ENCODE measurements at places on chromosomes 3 and 15.
A peak's percentile ranks its signal among the peaks of the same experiment; 100 is the strongest.

- DNase-seq, result no peak
Observed at GRCh38 chr3:128281461-128282367, 128.4 kb downstream of the EEFSEC start.

DNA sequence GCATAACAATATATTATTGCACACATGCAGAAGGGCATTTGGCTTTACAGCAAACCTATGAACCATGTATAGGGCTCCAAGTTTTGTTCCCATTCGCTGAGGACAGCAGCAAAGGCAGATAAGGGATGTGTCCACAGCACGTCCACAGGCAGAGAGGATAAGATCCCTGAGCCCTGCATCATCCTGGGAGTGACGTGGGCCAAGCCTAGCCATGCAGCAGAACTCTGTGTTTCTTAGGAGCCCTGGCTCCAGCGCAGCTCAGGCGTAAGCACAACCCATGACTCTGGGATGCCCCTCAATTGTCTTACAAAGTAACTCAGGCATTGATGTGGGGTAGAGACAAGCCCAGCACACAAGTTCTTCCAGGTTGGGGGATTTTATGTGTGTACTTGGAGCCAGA lies 194.3 kb upstream of the CTDSPL start:
- DNase-seq, result no peak

GRCh38 chr3:46301122-46301835 lies 52.6 kb upstream of the CCR2 start:
- DNase-seq, result no peak

- DNase-seq, result no peak
Observed at GRCh38 chr3:133282236-133282635, 117.6 kb upstream of the BFSP2 start.

- no peak for DNase-seq
Observed at GRCh38 chr3:107590786-107591185, 68.0 kb downstream of the BBX start.

GRCh38 chr3:31947671-31948091 lies 33.4 kb downstream of the OSBPL10 start:
- no peak for DNase-seq

DNA sequence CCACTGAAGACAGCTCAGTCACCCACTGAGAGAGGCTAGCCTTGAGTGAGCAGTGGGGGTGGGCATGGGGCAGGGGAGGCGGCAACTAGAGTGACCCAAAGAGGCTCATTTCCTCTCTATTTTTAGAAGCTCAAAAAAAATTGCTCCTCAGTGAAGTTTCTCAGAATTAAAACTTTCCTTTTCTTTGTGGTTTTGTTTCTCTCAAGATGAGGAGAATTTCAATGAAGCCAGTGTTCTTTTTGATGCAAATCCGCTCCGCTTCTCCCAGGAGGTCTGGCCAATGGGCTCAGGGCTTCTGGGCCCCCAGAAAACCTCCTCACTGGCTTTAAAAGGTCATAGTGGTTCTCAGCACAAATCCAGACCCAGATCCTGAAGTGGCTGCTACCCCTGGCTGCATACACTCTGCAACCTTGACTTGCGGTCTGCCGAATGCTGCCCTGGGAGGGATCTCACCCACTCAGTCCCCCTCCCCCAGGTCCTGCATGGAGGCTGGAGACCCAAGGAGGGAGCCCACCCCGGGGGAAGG lies at the start of gene ACSBG1:
Gene ACSBG1, minus strand, starts transcription at position 51 of the 526 bp plus-strand sequence. CDS start 64 bp downstream, outside the sequence.
- DNase-seq, result no peak

DNA sequence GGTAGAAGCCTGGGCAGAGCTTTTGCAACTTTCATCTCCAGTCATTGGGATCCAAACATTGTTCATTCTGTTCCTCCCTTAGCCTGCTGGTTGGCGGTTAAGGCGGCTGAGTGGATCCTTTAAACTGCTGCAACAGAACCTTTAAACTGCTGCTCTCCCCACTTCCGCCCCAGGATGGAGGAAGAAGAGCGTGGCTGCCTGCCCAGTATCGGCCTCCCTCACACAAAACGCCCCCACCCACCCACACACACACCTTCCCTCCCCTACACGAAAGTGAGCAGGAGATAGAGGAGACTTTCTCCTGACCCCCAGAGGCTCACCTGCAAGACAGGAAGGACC lies 460 bp upstream of the ZMAT3 start:
- peak; percentile 36 for DNase-seq

GRCh38 chr3:136142592-136142991 lies 53.5 kb downstream of the MSL2 start:
- no peak for DNase-seq

- no peak for DNase-seq
Observed at GRCh38 chr3:187570776-187571175, 99.4 kb downstream of the SST start.

GRCh38 chr3:124035463-124036121 lies 43.7 kb upstream of the ROPN1 start:
- no peak for DNase-seq

DNA sequence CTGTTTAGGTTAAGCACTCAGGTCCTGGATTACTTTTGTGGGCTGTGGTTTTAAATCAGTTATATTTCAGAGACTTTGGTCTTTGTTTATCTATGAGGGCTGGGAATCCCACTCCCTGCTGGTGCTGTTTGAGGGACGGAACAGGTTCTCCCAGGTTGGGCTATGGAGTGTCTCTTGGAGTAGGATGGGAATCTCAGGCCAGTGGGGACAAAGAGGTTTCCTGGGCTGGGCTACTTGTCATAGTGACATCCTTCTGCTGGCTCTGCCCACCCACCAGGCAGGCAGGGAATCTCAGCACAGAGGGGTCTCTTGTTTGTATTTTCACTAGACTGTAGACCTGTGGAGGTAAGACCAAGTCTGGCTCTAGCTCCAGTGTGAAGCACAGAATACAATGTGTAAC lies 47.2 kb upstream of the UBE3A start:
- no peak for DNase-seq

GRCh38 chr15:68791431-68792283 lies 29.0 kb downstream of the ANP32A start:
- DNase-seq, result peak; percentile 31

DNA sequence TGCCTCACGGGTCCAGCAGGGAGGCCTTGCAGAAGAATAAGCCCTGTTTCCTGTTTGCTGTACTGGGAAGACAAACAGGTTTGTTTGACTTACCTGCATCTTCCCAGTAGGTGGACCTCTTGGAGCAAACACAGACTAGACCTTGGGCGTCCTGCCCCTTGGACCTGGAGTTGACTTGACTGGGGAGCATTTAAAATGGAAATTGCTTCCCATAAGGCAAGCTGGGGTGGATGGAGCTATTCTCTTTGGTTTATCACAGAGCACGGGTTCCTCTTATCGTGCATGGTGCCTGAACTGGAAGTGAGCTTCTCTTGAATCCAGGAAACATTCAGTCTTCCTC lies 151.4 kb downstream of the RPLP1 start:
- DNase-seq, result no peak

GRCh38 chr3:47536221-47536891 lies 22.8 kb upstream of the ELP6 start:
- DNase-seq, result no peak

DNA sequence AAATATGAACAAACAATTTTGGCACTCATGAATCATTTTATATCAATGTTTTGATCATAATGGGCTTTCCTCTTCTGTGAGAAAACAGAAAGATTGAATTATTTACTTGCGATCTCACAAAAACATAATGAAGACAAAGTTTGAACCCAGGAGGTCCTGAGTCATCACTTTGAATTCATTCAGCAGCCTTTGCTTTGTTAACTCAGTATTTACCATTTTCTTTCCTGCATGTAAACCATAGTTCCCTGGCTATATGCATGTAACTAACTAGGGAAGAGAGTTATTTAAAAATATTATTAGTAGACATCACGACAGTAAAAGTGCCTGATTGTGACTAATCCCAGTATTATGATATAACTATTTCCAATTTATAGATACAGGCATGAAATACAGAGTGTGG lies 1026.2 kb downstream of the PLOD2 start:
- no peak for DNase-seq

DNA sequence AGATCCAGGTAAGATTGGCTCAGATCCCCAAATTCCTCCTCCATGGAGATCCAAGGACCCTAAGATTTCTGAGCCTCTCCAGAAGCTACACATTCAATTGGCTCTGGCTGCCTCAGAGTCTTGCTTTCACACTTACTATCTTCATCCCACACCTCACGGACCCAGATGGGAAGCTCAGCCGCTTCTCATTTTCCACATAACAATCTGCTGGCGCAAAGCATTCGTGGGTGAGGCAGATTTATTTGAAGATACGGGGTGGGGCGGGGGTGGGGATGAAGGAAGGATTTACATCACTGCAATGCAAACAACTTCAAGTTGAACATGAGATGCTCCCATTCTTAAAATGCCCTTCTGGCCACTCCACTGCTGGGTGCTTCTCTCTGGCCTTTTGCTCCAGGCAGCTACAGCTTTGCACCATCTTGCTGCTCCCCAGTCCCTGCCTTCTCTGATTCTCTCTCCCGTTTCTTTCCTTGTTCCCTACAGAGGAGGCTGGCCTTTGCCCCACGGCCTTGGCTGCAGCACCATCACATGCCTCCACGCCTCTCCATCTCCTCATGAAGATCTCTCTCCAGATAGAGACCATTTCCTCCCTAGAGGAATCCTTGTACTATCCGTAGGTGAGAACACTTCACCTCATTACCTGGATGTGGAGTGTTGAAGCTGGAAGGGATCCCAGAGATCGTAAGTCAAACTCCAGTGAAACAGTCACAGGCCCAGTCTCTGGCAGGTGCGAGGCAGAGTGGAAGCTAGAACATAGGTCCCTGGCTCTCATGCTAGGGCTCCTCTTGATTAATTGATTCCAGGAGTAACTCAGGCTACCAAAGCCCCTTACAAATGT lies 175.9 kb downstream of the RPLP1 start:
- DNase-seq, result no peak

- no peak for DNase-seq
Observed at GRCh38 chr3:127886956-127887231, 28.1 kb upstream of the KBTBD12 start.

DNA sequence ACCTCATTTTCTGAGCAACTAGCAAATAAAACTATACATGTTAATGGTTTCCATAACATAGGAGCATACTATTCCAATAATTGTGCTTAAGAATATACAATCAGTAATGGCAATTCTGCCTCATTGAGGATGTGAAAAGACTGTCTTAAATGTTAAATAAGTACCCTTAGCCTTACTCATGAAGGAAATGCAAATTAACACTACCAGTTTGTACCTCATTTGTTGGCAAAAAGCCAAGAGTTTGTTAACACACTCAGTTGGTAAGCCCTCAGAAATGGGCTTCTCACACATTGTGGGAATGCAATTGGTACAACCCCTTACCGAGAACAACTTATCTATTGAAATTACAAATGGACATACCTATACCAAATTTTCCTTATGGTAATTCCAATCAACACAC lies 9.2 kb upstream of the STT3B start:
- no peak for DNase-seq

- no peak for DNase-seq
Observed at GRCh38 chr3:66010739-66011655, 27.7 kb downstream of the MAGI1 start.

DNA sequence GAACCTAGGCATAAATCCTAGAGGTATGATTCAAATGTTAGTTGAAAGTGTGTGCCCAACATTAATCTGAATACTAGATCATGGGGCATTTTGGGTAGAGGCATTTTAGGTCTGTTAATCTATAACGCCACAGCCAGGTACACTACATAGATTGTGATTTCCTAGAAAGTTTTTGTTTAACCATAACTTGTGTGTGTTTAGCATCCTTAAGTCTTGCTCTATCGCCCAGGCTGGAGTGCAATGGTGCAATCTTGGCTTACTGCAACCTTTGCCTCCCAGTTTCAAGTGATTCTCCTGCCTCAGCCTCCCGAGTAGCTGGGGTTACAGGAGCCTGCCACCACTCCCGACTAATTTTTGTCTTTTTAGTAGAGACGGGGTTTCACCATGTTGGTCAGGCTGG lies 59.1 kb downstream of the TRIM71 start:
- DNase-seq, result no peak

All from stimulated activated CD4-positive, alpha-beta T cell treated with anti-CD3 and anti-CD28 coated beads, Interleukin-1b, Interleukin-23, amount 100 ng/mL, for 4 hours (primary cell).